NCI-H774 (cell line): ENCODE measurements at places on chromosomes 12 and 14.

GRCh38 chr14:98278800-98279199 is 993.2 kb downstream of the BCL11B start:
- DNase-seq, result no peak

DNA sequence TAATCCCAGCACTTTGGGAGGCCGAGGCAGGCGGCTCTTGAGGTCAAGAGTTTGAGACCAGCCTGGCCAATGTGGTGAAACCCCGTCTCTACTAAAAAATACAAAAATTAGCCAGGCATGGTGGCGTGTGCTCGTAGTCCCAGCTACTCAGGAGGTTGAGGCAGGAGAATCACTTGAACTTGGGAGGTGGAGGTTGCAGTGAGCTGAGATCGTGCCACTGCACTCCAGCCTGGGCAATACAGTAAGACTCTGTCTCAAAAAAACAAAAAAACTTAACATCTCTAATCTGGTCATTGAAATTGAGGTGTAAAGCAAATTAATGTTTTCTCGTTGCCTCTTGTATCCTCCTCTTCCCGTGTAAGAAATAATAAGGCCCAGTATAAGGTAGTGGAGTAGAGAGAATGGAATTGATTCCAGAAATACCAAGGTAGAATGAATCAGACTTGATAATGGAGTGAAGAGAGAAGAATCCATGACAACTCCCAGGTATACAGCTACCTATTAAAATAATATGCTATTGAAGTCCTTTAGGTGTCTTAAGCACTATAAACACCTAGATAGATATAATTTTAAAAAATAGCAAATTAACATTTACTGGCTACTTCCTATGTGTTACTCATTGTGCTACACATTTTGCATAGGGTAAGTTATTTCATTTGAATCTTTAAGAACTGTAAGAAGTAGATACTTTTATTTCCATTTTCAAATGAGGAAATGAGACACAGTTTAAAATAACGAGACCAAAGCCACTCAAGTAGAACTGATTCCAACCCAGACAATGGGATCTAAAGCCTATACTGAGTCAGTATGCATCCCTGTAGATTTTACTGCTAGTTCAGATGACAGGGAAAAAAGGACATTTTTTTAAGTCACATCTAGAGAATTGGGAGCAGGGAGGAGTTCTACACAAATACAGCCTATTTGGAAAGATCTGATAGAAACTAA is 23.2 kb downstream of the RAP1B start:
- no peak for DNase-seq

GRCh38 chr12:124194264-124194892 is 100.5 kb upstream of the RFLNA start:
- no peak for DNase-seq

- DNase-seq, result no peak
These were observed at the start of gene MYBPC1 for GRCh38 chr12:101594700-101595099. MYBPC1 (plus strand) TSS chr12:101594971; CDS start chr12:101595071, 100 bp downstream.

DNA sequence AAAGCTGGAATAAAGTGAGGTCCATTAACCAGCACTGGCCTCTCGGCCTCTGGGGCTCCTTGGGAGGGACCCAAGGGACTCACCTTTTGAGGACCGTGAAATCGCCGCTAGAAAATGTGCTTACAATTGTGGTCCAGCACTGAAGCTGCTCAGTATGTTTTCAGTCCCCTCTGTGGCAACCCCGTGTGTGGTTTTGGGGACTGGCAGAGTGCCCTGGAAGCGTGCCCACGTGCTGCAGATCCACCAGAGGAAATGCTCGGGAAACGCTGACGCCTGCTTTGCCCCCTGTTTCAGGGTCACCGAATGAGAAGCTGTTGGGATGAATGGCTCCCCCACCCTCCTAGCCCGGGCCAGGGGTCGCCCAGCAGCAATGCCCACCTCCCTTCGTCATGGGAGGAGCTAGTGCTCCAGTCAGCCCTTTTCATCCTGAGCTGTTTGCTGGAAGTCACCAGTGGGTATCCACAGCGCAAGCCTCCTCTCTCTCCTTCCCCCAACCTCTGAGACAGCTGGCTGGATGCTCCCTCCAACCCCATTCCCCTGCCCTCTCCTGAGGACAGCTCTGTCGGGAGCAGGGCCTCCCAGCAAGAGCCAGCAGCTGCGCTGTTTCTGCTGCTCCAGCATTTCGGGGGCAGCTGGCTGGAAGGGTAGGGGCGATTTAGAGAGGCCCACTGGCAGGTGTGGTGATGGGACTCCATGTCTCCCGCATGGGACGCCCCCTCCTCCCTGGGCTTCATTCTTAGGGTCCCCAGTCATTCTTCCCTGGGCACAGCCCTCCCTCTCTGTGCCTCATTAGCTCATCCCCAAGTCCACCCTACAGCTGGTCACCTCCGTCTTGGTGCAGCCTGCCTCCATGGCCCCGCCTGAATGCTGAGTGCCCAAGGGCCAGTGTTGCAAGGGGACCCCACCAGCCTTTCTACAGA is 33.2 kb upstream of the PPP1R13B start:
- DNase-seq, result no peak

DNA sequence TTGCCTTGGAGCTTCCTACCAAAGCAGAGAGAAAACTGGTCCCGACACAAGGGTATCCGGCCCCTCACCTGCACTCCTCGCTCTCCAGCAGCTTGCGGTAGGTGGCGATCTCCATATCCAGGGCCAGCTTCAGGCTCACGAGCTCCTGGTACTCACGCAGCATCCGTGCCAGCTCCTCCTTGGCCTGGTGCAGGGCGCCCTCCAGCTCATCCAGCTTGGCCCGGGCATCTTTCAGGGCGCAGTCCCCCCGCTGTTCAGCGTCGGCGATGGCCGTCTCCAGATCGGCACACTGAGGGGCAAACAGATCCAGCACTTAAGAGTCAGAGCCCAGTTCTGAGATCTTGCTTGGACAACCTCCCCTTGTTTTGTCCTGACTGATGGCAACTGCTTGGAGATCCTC is 13.7 kb downstream of the KRT72 start:
- DNase-seq, result no peak
